ENCODE measurements at places on chromosomes 11 and 22.

DNA sequence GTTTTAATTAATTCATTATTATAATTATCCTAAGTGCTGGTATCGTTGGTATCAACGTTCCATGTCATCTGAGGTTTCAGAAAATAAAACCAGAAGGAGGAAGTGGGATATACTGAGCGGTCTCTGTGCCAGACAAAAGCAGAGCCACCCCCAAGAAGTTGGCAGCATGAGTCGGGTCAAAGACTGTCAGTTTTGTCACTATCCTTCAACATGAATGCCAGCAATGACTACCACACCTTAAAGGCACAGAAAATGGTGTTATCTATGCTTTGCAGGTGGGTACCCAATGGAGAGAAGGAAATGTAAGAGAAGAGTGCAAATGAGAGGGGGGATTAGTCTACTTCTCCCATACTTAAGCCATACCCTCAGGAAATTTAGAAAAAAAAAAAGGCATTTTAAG lies 408.5 kb downstream of the OPCML start:
- no peak for DNase-seq

GRCh38 chr11:6607190-6607795 lies 3.7 kb downstream of the ILK start:
- no peak for DNase-seq

GRCh38 chr11:70112017-70112434 lies 33.9 kb downstream of the ANO1 start:
- no peak for DNase-seq

DNA sequence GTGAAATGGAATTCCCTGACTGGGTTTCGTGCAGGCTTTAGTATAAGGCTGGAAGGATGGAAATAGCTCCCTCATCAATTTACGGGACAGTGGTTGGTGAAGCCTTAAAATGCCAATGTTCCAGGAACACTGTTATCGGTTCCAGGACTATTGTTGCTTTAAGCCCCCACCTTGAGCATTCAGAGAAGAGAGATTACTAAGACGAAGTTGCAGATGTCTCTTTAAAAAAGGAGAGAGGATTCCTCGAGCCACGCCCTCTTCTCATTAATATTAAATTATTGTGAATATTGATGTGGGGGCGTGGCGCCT lies 195 bp upstream of the CREB3L1 start:
- DNase-seq: no peak

GRCh38 chr11:112610494-112610893 lies 349.8 kb upstream of the PLET1 start:
- DNase-seq: no peak

DNA sequence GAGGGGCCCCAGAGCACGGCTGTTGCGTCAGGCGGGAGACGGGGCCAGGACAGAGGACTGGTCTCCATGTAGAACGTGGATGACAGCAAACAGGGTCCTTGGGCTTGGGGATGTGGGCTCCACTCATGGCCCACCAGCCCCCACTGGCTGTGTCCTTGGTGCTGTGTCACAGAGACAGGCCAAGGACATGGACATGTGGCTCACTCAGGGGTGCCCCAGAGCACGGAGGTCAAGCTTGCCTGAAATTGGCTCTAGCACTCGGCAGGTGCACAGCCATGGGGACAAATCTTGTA lies 14.4 kb downstream of the FADS2 start:
- DNase-seq: no peak

DNA sequence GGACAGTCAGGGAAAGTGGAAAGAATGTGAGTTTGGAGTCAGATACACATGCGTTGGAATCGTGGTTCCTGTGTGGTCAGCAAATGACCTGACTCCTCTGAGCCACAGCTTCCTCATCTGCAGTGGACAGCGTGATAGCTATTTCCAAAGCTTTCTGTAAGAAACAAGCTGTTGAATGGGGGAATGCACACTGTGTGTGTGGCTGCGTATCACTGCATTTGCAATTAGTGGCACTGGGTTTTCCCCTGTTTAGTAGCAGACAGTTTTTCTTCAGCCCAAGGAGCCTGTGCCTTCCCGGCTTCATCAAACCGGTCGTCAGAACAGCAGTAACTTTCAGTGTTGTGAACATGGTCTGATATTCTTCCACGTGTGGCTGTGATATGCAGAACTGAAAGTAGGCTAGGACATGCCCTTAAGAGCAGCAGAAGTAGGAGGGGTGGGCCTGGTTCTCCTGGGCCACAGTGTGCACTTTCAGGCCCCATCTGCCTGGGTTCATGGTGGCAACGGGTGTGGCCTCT lies 121.5 kb downstream of the RRAS2 start:
- no peak for DNase-seq

DNA sequence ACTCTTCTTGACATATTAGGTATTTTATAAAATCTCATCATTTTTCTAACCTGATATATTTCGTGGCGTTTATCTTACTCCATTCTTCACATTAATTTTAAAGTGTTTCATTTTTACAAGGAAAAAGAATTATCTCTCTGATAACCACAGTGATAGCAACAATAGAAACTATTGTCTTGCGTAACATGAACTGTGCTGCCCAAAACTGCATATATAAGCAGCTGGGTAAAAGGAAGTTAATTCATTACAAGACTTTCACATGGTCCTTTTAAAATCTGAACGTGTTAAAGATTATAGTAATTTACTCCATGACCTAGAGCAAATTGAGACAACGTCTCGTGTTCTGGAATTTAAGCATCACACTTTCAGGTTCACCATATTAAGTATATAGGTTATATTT lies 210.4 kb upstream of the GRIA4 start:
- DNase-seq: no peak

GRCh38 chr11:97072420-97072819 lies 682.6 kb downstream of the JRKL start:
- no peak for DNase-seq

DNA sequence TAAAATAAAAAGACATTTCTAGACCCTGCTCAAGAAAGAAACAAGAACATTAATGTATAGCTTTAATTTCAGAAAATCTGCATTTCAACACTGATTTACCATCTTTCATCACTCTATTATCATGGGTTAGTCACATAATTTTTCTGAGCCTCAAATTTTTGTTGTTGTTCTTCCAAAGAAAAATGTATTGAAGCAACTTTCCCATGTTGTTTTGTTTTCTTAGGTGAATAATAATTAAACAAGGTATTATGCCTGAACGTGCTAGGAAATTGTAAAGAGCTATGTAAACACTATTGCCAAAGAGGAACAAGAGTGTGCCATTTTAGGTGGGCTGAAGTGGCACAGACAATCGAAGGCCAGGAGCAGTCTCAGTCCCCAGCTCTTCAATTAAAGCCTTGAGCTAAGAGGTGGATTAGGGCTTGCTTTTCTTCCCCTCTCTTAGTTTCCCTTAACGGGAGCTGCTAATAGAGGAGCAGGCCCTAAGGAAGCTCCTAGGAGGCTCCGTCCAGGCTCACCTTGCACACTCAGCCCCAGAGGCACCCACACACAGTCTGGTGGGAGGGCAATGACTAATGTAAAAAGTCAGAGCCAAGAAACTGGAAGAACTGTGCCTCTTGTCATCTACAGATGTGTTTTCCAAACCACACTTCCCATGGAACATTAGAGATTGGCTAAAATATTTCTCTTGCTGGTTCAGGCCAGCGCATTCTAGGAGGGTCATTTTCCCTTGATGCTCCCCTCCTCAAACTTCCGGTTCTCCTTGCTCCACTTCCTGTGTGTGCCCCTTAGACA lies 8.8 kb upstream of the UBASH3B start:
- DNase-seq: no peak

- no peak for DNase-seq
Observed at GRCh38 chr11:69292221-69292648, 1.7 kb upstream of the MYEOV start.

DNA sequence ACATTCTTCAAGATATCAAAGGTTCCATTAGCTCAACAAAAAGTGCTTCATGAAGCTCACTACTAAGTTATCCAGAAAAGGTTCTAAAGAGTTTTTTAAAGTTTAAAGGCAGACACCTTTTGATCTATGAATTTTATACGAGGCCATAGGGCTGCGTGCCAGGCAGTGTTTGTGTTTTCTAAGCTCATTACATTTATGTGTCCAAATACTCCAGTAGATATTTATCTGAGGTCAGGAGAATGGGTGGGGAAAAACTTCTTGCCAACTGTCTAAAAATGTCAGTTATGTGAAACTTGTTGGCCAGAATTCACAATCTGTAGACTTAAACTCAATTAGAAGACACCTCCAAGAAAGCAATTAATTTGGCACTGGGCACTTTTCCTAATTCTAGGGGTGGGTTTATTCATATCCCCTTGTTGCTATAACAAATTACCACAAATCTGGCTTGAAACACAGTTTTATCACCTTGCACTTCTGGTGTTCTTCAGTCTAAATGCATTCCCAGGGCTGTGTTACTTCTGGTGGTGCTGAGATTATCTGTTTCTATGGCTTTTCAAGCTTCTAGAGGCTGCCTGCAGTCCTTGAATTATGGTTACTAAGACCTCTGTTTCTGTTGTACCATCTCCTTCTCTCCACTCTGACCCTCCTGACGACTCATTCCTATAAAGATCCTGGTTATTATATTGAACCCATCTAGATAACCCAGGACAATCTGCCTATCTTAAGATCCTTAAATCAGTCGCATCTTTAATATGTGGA lies 1030.4 kb upstream of the CNTN5 start:
- DNase-seq: no peak

DNA sequence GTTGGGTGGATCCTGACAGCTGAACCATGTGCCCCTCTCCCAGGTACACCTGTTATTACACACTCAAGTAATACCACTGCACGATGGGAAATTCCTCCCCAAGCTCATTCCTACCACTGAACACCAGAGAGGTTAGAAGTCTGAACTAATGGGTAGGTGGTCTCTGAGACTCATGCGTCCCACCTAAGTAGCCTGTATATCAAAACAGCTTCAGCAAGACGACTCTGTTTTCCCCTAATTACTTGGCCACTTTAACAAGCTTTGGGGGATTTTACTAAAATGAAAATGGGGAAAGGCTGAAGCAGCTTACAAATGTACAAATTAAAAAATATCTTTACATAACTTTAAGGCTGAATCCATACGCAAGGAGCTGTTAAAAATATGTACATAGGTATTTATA lies 29.4 kb downstream of the LGR4 start:
- no peak for DNase-seq

GRCh38 chr11:60498399-60498798 lies 5.8 kb downstream of the MS4A12 start:
- no peak for DNase-seq

DNA sequence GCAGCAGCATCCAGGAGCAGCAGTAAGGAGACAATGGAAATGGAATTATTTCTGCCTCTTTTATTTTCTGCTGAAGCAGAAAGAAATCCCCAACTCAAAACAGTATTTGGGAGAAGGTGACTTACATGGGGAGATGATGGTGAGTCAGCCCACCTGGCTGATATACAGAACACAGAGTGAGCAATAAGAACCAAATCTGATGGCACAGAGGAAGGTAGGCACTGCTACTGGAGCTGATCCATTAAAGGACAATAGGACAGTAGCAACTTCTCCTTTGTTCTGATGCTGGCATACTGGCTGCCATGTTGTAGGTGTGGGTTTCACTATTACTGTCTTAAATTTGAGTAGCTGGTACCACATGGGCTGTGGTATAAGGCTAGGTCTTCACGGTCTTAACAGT lies 45.2 kb downstream of the CLPB start:
- no peak for DNase-seq

DNA sequence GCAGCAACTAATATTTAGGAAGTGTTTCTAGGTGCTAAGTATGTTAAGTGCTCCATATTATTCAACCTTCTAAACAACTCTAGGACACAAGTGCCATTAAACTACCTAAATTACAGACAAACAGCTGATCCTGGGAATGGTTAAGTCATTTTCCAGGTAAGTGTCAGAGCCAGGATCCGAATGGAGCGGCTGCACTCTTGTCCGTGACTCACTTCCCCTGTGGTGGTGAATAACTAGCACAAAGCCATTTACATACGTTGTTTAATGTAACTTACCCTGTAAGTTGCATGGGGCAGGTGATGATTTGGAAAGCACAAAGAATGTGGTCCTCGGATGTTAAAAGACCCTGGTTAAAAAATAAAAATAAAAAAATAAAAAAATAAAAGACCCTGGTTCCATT lies 8.8 kb upstream of the PRG2 start:
- no peak for DNase-seq

- DNase-seq: no peak
Observed at GRCh38 chr22:28710107-28710506, 30.5 kb upstream of the TTC28 start.

GRCh38 chr11:11243590-11244469 lies 109.2 kb downstream of the CSNK2A3 start:
- no peak for DNase-seq

- no peak for DNase-seq
Observed at GRCh38 chr11:76265771-76266241, 59.5 kb upstream of the WNT11 start.

DNA sequence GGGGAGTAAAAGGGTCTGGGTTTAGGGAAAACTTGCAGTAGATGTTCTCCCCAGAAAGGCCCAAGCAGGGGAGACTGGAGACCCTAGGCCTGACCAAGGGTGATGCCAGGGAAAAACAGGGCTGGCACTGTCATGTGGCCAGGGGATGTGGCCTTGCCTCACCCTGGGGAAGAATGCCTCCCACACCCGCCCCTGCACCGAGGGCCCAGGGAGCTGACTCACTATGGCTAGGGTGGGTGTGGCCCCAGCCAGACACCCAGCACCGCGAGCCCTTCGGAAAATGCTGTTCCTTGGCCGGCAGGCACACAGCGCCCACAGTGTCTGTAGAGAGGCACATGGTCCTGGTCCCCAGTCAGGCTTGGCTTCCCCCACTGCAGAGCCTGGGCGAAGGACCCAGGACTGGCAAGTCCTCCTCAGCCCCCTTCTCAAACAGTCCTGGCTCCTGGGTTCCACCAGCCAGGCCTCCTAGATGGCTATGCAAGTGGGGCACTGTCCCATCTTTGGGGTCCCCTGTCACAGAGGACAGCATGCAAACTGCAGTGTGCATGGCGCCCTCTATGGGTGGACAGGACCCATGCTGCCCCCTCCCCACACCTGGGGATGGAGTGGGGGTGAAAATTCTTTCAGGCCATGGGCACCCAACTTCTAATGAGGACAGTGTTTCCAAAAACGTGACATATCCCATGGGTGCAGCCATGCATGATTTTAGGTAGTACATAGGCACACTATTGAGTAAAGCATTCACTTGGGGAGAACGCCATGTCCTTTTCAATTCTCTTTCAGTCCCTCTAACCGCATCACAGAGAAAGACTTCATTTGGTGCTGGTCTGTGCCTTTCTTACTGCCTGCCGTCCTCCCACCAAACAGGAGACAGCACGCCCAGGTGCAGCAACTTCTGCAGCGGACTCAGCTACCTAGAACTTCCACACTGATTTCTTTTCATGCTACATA lies 15.2 kb downstream of the TMPRSS5 start:
- no peak for DNase-seq

- no peak for DNase-seq
Observed at GRCh38 chr11:6321356-6321755, 1.1 kb upstream of the CAVIN3 start.
